Aorta (tissue), 5 donors: ENCODE measurements at places on chromosomes 16 and 17.

GRCh38 chr17:72822358-72823023, 270.0 kb downstream of the SLC39A11 start:
- no peak for DNase-seq

GRCh38 chr16:12087901-12088421, 111.4 kb downstream of the SNX29 start:
- peak; percentile 42 for DNase-seq

GRCh38 chr17:80295146-80295545, 34.5 kb downstream of the RNF213 start:
- no peak for DNase-seq

DNA sequence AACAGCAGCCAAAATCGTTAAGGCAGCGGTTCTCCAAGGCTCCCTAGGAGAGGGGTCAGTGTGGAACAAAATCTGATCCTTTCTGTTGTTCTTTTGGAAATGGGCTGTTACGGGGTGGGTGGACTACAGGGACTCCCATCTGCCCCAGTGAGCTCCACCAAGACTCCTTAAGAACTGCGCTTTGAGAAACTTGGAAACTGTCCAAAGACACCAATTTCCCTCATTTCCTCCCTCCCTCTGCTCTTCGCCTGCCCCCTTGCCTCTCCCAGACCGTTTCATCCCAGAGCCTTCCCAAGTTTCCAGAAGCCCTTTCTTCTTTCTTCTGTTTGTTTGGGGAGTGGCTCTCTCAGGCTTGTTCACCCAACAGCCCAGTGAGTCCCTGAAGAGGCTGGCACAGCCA, 205.4 kb downstream of the COPRS start:
- no peak for DNase-seq
